ENCODE measurements at places on chromosomes 3 and 15. TPM values are rescaled to one million over a fixed set of nuclear protein-coding genes. Genes with fewer than 3 reads are reported as not detected.

The MAGI1 gene
- 12.1 TPM for total RNA-seq

The CHRD gene
- 11.5 TPM for total RNA-seq

The PSTPIP1 gene
- total RNA-seq, result 7.0 TPM

The C2CD4A gene
- total RNA-seq, result 0.13 TPM

DNA sequence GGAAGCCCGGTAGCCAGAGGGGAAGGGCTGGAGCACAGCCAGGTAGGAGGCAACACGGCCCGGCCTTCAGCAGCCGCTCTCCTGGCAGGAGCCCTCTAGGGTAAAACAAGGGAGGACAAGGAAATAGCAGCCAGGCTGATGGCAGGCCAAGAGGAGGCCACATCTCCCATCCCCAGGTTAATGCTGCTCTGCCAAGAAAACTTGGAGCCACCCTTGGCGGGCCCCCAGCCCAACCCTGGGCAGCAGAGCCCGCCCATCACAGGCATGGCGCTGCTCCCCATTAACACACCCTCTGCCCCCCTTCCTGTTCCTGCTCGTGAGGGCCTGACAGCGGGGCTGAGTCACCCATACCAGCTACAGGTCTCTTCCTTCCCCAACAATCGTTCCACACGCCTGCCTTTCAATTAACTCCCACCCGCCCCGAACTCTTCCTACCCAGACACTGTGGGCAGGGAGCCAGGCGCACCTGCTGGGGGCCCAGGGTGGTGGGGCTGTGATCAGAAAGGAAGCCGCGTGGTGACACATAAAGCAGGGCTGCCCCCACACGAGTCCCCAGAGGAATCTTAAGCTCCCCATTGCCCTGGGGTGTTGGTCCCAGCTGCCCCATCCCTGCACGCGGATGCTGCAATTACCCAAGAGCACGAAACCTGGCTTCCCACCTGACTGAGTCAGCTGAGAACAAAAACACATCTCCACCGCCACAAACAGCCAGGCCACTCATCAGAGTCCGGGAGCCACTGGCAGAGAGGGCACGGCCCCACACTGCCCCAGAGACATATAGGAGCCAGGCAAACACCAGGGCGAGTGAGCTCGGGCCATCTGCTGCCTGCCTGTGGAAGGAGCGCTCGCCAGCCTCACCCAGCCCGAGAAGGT lies at the start of gene C15orf62:
C15orf62 (plus strand) TSS at position 707 of the 873 bp plus-strand sequence. CDS start 516 bp downstream, outside the sequence.
- DNase-seq, result peak; percentile 60

DNA sequence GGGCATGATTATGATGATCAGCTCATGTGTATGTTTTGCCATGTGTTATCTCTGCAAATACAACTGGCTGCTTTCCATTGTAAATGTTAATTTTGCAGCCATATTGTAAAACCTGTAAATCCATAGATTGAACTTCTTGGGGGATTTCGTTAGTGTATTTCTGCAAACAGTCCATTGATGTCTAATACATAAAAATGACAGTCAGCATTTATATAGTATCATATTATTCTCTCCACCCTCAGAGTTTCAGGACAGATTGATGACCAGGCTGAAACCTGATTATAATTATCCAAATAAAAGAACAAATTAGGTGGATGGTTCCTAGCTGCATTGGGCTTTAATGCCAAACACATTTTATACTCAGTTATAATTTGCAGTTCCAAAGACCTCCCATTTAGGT lies 276.8 kb downstream of the FEZF2 start:
- no peak for DNase-seq

GRCh38 chr15:60889006-60889405 lies 340.1 kb downstream of the RORA start:
- no peak for DNase-seq

GRCh38 chr3:158134363-158134762 lies 24.5 kb downstream of the RSRC1 start:
- no peak for DNase-seq

DNA sequence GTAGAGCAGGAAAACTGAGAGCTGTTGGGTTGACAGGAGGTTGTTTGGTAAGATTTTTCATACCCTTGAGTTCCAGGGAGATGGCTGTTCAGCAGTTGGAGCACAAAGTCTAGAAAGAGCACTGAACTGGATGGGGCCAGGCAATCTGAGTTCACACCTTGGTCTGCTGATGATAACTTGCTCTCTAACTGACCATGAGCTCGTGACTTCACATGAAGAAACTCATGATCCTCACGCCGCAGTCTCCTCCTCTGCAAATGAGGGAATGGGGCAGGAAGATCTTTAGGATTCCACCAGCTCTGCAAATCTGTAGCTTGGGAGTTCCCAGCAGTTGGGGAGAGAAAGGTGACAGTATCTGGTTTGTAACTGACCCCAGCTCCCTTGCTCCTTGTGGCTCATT lies 33.7 kb downstream of the CORO2B start:
- no peak for DNase-seq

DNA sequence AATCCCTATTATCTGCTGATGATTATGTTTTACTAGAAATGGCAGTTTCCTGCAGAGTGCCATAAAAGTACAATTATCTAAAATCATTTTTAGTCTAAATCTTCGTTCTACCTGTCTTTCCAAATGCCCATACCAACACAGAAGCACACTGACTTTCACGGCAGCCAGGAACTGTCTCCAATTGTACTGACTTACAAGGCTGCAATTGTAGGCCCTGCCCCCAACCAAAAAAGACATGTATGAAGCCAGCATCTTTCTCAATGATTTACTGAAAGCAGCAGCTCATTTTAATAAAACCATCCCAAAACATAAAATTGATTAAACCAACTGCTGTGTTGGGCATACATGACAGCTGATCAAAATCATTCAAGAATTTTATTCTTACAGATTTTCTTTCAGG lies 119.0 kb downstream of the TBC1D5 start:
- no peak for DNase-seq

DNA sequence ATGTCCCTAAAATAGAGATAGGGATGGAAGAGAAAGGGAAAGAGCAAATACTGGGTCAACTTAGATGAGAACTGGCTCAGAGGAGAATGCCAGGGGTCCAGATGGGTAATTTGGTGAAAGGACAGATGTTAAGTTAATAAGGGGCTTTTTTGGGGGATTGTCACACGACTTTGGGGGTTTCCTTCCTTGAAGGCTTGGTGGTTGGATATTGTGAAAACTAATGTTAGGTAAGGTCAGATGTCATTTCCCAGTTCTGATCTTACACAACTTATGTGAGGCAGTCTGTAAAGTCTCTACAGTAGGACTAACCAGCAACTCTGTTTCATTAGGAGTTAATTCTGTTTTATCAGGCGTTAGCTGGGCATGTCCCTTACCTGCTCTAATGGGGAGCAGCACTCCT lies 231.1 kb downstream of the NR2F2 start:
- DNase-seq, result no peak

DNA sequence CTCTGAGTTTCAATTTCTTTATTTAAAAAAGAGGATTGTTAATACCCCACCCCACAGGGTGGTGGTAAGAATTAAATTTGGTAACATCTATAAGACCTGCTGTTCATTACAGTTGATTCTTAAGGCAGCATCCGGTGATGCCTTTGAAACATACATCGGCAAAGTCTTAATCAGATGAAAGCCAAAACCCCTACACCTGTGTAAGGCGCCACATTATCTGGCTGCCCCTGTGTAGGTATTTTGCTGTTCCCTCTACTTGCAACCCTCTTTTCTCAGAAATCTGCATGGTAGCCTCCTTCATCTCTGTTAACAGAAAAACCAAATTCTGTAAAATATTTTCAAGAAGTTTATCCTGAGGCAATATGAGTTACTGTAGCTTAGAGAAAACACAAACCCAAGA lies 90.0 kb downstream of the ST6GAL1 start:
- no peak for DNase-seq

All from ovary (tissue), 10 donors.